ENCODE measurements at places on chromosomes 2 and 18. TPM values are rescaled to one million over a fixed set of nuclear protein-coding genes. Genes with fewer than 3 reads are reported as not detected.

DNA sequence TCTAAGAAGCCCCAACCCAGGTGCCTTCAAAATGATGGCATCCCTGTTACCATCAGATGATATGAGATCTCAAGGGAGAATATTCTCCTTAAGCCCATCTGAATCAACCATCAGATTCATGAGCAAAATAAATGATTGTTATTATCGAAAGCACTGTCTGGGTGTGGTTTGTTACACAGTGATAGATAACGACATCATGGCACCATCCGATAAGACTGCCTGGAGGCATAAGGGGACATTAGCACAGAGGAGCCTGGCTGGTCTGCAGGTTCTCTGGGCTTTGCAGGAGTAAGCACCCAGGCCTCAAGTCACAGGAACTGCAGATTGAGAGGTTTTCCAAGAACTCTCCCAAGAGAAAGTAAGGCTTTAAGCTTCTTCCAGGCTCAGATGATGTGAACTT lies 15.6 kb downstream of the BMP10 start:
- peaks cover 22% of the 10 kb centered on the region for H3K27me3 ChIP-seq
- H3K27ac ChIP-seq: no peak overlapping the region
- H3K36me3 ChIP-seq: no peaks in the 10 kb centered on the region
- no peak for DNase-seq

DOK6 gene
- 2.0 TPM for total RNA-seq

CCDC150 gene
- 6.2 TPM for total RNA-seq

SOX11 gene
- 16.6 TPM for total RNA-seq

DNA sequence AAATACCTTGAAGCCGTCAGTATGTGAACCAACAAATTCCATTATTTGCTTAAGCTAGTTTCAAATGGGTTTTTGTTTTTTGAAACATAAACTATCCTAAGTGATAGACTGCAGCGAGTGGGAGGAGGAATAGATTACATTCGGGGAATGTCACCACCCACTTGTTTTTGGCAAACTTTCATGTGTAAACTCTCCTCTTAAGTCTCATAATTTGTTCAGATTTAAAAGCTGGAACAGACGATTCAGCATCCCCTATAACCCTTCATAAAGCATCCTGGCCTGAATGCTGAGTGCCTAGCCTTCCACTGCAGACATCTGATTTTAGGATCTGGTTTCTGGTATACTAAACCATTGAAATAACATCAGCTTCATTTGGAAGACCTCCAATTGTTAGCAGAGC lies 51.0 kb downstream of the CPO start:
- H3K27ac ChIP-seq: no peak overlapping the region
- no peaks in the 10 kb centered on the region for H3K36me3 ChIP-seq
- no peak for DNase-seq
- no peaks in the 10 kb centered on the region for H3K27me3 ChIP-seq
- H3K4me3 ChIP-seq: no peak overlapping the region

LYPD1 gene
- 23.1 TPM for total RNA-seq

- DNase-seq: no peak
- no peak overlapping the region for H3K4me3 ChIP-seq
Measured at GRCh38 chr18:34444622-34445021, 219.9 kb upstream of the NOL4 start.

DNA sequence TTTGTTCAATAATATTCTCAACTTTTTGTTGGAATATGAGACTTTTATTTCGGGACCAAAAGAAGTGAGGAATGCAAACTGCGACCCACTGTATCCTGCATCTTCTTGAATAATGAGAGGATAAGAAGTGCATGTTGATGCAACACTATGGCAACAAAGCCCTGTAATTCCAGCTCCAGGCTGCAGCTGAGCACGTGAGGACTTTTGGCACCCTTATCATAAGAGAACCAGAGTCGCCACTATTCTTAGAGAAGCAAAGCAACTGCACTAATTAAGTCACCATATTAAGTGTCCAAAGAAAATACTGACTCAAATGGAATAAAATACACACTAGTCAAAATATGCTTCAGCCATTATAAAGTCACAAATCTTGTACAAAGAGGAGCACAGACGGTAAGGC lies 65.8 kb downstream of the FAM210A start:
- no peak overlapping the region for H3K4me3 ChIP-seq
- DNase-seq: no peak
- H3K27ac ChIP-seq: no peak overlapping the region
- no peaks in the 10 kb centered on the region for H3K36me3 ChIP-seq
- no peaks in the 10 kb centered on the region for H3K4me1 ChIP-seq

HOXD3 gene
- total RNA-seq: 0.20 TPM

DNA sequence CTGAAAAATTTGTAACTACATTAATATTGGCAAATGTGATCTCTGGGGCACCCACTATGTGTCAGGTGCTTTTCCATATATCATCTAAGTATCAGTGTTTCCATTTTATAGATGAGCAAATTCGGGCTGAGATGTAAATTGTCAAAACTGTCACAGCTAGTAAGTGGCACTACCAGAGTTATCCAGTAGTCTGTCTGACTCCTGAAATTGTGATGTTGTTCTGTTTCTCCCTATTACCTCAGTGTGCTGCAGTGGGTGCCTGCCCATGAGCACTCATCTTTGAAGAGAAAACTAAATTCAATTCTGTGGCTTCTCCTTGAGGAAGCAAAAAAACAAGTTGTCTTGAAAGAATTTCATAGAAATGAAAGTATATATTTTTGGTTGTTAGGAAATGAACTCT lies 467.4 kb upstream of the FANCL start:
- no peaks in the 10 kb centered on the region for H3K36me3 ChIP-seq
- no peaks in the 10 kb centered on the region for H3K4me1 ChIP-seq
- no peak for DNase-seq
- H3K27ac ChIP-seq: no peak overlapping the region
- no peak overlapping the region for H3K4me3 ChIP-seq

GRCh38 chr2:38592951-38593350 lies 9.8 kb downstream of the HNRNPLL start:
- no peaks in the 10 kb centered on the region for H3K27me3 ChIP-seq
- peaks cover 2% of the 10 kb centered on the region for H3K4me1 ChIP-seq
- H3K27ac ChIP-seq: no peak overlapping the region
- no peaks in the 10 kb centered on the region for H3K36me3 ChIP-seq
- DNase-seq: no peak

DNA sequence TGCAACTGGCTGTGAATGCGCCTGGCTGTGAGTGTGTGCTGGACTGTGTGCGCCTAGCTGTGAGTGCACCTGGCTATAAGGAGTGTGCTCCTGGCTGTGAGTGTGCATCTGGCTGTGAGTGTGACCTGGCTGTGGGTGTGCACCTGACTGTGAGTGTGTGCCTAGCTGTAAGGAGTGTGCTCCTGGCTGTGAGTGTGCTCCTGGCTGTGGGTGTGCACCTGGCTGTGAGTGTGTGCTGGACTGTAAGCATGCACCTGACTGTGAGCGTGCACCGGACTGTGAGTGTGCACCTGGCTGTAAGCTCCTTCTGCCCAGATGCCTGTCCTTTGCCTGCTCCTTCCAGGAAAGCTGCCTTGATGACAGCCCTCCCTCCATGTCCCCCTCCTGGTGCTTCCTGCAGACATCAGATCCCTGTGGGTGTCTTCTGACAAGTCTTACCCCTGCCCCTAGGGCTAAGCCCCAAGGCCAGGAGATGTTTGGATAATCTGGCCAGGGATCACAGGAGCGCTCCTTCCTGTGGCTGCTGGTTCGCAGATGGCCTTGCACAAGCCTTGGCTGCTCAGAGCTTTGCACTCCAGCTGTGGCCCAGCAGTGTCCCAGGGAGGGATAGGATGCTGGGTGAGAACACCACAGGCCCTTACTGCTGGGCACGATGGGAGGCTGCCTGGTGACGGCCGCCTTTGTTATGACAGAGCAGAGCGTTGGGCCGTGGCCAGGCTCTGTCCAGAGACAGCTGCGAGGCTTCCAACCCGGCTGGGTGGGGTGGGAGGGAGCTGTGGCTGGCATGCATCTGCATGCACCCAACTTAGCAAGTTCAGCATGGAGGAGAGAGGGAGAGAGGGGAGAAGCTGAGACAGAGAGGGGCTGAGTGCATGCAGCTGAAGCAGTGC lies 89.9 kb downstream of the GLI2 start:
- no peaks in the 10 kb centered on the region for H3K36me3 ChIP-seq
- peaks cover 26% of the 10 kb centered on the region for H3K4me1 ChIP-seq
- no peak overlapping the region for H3K4me3 ChIP-seq

DNA sequence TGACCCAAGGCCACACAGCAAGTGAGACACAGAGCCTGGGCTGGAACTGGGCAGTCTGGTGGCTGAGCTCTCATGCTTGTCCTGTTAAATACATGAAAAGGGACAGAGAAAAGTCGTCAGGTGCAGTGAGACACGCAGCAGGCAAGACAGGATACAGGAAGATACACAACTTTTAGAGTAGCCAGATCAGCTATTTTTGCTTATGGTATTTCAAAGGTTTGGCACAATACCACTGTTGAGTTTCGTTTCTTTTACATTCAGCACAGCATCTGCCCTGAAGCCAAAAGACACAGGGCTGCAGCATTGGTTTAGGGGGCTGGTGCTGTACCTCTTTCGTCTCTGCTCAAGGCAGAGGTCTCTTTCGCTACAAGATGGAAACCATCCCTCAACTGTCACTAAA lies 14.0 kb downstream of the FHL2 start:
- peak overlapping the region; percentile 20 for H3K27ac ChIP-seq
- H3K27me3 ChIP-seq: no peaks in the 10 kb centered on the region
- no peak overlapping the region for H3K4me3 ChIP-seq
- H3K4me1 ChIP-seq: peaks cover 6% of the 10 kb centered on the region
- no peak for DNase-seq

DNA sequence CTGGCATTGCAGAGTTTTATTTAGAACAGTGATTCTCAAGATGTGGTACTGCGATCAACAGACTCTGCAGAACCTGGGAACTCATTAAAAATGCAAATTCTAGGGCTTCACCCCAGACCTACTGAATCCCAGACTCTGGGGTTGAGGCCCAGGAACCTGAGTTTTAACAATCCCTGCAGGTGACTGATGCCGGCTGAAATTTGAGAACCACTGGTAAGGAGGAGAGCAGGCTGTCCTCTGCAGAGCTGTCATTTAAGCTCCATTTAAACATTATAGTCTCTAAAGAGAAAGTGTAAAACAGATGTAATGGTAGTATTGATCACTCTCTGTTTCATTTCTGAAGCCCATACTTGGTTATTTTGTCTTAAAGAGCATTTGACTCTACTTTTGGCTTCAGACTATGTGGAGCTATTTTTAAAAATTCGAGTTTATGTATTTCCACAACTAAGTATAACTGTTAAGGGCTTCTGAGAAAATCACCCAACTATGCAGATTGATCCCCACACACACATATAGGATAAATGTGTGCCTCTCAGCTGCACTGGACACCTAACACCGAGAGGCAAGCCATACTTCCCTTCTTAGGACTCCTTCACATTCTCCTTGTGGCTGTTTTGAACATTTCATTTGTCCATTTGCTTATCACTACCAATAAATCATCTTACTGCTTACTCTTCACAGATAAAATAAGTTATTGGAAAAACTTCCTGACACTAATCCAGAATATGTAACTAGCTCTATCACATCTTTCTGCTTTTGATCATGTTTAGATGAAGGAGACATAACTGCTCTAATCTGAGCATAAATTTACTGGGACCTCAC lies 487.5 kb downstream of the DLGAP1 start:
- no peaks in the 10 kb centered on the region for H3K27me3 ChIP-seq
- DNase-seq: no peak
- H3K4me1 ChIP-seq: no peaks in the 10 kb centered on the region
- H3K36me3 ChIP-seq: no peaks in the 10 kb centered on the region

DNA sequence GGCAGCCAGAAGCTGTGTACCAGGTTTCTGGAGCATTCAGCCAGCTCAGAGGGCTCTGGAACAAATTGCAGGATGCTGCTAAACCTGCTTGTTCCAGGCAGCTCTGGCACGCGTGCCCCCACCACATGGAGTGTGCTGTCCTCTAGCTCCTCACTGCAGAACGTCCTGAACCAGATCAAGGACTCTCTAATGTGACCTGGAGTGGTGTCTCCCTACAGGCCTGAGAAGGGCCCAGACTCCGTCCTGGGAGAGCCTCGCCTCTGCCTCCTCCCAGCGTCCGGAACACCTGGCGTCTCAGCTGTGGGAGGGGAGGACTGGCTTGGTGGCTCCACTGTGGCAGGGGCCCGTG lies 115.6 kb upstream of the GPC1 start:
- no peaks in the 10 kb centered on the region for H3K27me3 ChIP-seq
- no peaks in the 10 kb centered on the region for H3K36me3 ChIP-seq
- no peak overlapping the region for H3K27ac ChIP-seq
- no peak overlapping the region for H3K4me3 ChIP-seq
- peaks cover 6% of the 10 kb centered on the region for H3K4me1 ChIP-seq

GRCh38 chr18:74862094-74862493 lies 264.4 kb downstream of the ZNF407 start:
- H3K36me3 ChIP-seq: no peaks in the 10 kb centered on the region
- H3K4me1 ChIP-seq: no peaks in the 10 kb centered on the region
- no peak overlapping the region for H3K27ac ChIP-seq
- no peaks in the 10 kb centered on the region for H3K27me3 ChIP-seq

DNA sequence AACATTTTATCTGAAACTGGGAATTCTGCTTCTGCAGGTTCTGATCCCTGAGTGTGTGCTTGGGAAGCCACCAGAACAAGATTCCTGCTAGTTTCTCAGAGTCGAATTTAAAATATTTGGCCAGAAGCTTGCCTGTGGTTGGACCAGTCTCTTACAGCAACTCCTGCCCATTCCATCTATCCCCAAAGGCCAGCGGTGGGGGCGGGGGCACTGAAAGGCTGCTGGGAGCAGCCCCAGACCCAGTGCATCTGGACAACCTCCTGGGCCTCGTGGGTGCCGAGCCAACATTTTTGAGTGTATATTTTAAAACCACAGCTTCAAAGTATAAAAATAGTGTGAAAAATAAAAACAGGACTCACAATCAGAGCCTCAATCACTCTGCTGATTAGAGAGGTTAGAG lies 38.6 kb upstream of the ZFP36L2 start:
- H3K4me3 ChIP-seq: no peak overlapping the region
- H3K4me1 ChIP-seq: peaks cover 32% of the 10 kb centered on the region
- DNase-seq: no peak
- H3K27ac ChIP-seq: peak overlapping the region; percentile 65

ACSL3 gene
- 133 TPM for total RNA-seq

FBXO36 gene
- total RNA-seq: 6.1 TPM

- no peaks in the 10 kb centered on the region for H3K36me3 ChIP-seq
- no peaks in the 10 kb centered on the region for H3K27me3 ChIP-seq
Measured at GRCh38 chr2:81412681-81413080, 1108.1 kb upstream of the LRRTM1 start.
